Hematopoietic multipotent progenitor cell treated with erythropoietin and hydrocortisone succinate and interleukin-3 and kit ligand, for 4 days (in vitro differentiated cells): ENCODE measurements at places on chromosomes 12 and 14.

- DNase-seq = peak; percentile 4
Measured at GRCh38 chr12:13588574-13588973, 392.0 kb downstream of the EMP1 start.

GRCh38 chr12:68326716-68327115 lies 5.4 kb downstream of the MDM1 start:
- DNase-seq = peak; percentile 35

DNA sequence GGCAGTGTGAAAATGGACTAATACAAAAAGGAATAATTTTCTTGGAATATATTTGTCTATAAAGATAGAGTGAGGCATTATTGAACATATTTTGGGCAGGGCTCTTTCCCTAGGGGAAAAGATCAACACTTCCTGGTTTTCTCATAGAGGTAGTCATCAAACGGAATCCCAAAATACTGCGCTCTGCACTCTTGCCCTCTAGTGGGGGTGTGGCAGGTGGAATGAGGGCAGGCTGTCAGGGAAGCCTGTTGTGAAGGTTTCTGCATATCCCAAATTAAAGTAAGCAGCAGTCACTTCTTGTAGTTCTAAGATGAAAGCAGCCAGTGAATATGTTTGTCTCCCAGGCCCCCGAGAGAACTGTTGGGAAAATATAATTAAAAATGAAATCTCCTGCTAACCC lies 666.8 kb upstream of the TMEM132C start:
- no peak for DNase-seq

DNA sequence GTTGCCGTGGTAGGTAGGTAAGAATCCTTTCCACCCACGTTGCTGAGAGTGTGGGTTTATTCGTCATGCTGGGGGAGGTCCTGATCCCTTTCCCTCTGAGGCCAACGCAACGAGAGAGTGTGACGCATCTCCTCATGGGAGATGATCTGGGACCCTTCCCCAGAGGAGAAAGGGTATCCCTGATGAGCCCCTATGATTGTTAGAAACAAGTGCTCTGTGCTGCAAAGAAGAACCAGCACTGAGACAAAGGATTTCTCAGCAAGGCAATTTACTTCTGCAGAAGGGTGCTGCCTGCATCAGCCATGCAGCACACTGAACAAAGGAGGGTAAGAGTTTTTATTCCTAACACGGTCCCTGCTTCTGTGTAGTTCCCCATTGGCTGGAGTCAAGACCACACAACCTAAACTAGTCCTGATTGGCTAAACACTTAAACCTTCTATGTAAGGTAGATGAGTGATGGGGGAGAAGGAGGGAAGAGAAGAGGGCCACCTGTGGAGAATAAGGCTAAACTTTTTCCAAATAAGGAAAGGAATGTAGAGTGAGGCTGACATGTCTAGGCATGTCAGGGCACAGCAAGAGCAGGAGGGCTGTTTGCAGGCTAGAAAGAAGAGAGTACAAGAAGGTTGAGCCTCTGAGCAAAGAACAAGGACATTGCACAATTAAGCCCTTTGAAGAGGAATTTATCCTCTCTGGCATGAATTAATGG lies 21.3 kb downstream of the CLEC2A start:
- peak; percentile 28 for DNase-seq

- DNase-seq = peak; percentile 25
Measured at GRCh38 chr12:62862259-62862881, 72.6 kb downstream of the PPM1H start.

- no peak for DNase-seq
Measured at GRCh38 chr12:90024262-90024661, 315.6 kb upstream of the ATP2B1 start.

GRCh38 chr12:80235944-80236343 lies 136.6 kb downstream of the OTOGL start:
- no peak for DNase-seq

DNA sequence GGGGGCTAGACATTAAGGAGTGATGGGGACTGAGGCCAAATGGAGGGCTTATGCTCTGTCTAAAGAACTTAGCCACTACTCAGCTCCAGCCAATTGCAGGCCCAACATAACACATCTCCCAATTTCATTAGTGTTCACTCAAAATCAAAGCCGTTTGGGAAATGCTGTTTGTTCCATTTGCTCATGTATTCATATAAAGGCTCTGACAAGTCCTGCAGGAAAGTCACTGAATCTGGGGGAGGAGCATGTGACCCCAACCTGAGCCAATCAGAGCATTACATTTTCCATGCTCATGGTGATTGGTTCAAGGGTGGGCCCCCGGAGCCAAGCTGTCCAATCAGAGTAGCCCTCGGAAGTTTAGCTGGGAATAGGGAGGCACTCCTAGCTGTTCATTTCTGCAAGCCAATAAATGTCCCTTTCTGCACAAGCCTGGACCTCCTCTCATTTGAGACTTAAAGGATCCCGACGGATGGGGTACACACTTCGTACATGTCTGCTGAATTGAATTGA lies 20.9 kb downstream of the SDSL start:
- no peak for DNase-seq

DNA sequence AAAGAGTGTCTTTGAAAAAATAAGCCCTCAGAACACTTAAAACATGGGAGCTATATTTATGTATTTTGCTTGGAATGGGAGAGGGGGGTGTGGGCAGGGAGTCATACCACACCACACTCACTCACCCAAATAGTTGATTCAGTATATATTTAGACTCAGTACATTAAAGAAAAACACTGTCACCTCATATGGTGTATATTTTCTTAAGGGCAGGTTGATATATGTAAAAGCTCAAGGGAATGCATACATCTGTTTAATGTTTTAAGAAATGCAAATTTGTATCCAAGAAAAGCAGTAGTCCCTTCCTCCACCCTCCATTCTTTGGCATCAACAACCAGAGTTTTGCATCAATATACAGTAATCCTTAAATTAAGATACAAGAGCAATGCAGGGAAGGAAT lies 1.4 kb downstream of the NFYB start:
- DNase-seq = peak; percentile 14

DNA sequence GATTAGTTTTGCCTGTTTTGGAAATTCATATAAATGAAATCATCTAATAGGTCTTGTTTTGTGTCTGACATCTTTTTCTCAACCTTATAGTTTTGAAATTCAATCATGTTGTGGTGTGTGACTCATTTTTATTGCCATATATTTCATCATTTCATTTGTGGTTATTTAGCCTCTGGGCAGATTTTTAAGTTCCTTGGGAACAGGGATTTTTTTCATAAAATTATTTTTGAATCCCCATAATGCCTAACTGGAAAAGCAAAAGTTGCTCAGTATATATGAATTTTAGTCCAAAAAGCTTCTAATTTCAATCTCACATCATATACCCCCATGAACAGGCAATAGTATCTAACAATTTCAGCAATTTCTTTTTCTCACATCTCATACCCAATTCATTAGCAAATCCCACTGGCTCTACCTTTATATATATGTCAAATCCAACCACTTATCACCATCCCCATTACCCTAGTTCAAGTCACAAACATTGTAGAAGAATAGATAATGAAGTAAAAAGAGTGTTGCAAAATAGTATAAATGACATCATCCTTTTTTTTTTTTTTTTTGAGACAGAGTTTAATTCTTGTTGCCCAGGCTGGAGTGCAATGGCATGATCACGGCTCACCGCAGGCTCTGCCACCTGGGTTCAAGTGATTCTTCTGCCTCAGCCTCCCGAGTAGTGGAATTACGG lies 2.6 kb upstream of the OR6J1 start:
- peak; percentile 17 for DNase-seq

DNA sequence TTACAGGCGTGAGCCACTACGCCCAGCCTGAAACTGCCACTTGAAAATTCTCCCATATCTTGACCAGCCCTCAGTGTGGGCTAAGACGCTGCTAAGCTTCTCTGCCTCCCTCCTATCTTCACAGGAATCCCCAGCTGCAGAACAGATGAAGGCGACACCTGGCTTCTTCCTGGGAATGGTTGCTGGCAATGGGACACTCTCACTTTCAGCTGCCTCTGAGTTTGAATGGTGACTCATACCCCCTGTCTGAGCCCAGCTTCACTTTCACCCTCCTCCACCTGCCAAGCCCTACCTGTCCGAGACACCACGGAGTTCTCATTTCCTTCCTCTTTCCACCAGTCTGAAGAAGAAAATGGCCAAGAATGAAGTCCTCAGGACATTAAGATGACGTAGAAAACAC lies 18.3 kb upstream of the VASH1 start:
- peak; percentile 66 for DNase-seq

- peak; percentile 79 for DNase-seq
Measured at GRCh38 chr12:14327711-14328110, 37.8 kb upstream of the ATF7IP start.
